ENCODE measurements at places on chromosomes 6 and 20.

DNA sequence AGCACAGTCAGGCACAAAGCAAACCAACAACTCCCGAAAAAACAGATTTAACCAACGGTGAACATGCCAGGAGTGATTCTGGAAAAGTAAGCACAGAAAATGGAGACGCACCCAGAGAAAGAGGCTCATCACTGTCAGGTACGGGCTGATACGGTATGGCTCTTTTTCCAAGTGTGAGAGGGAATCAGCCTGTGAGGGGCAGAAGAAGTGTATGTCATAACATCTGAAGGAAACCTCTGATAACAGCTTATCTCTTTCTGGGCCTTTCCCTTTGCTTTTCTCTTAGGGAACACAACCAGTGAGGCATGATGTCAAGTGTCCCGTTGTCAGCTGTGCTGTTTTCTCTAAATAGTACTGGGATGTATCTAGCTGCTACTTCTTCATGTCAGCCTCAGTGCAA is 32.1 kb downstream of the ARFGEF2 start:
- DNase-seq: no peak

- no peak for DNase-seq
Observed at GRCh38 chr6:4055420-4056041, 23.4 kb downstream of the FAM217A start.

GRCh38 chr6:26029857-26030653 is 57.2 kb upstream of the HFE start:
- no peak for DNase-seq

- DNase-seq: no peak
Observed at GRCh38 chr6:33830635-33831240, 26.9 kb upstream of the MLN start.

GRCh38 chr6:81382852-81383251 is 369.6 kb downstream of the TENT5A start:
- no peak for DNase-seq

GRCh38 chr6:19465760-19466159 is 371.4 kb upstream of the ID4 start:
- DNase-seq: no peak
